Activated naive CD4-positive, alpha-beta T cell treated with anti-CD3 and anti-CD28 coated beads, Interleukin-2, amount 50 U/mL, for 72 hours (primary cell): ENCODE measurements at places on chromosomes 5 and 9.
A peak's percentile ranks its signal among the peaks of the same experiment; 100 is the strongest.

GRCh38 chr9:16601991-16602390, 268.5 kb downstream of the BNC2 start:
- no peak for DNase-seq

DNA sequence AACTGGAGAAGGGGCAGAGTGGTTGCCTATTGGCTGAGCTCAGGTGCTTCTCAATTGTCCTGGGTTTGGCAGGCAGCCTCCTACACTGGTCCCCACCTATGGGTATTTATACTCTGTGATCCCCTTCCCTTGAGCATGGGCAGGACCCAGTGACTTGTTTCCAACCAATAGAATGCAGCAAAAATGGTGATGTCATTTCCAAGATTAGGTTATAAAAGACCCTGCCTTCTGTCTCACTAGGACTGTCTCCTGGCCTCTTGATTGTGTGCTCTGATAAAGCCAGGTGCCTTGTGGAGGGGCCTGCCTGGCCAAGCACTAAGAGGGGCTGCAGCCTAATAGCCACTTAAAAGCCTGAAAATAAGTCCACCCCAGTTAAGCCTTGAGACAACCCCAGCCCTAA, 76.1 kb downstream of the MSX2 start:
- DNase-seq, result no peak

- no peak for DNase-seq
Measured at GRCh38 chr5:177486256-177486655, 11.1 kb downstream of the PDLIM7 start.

DNA sequence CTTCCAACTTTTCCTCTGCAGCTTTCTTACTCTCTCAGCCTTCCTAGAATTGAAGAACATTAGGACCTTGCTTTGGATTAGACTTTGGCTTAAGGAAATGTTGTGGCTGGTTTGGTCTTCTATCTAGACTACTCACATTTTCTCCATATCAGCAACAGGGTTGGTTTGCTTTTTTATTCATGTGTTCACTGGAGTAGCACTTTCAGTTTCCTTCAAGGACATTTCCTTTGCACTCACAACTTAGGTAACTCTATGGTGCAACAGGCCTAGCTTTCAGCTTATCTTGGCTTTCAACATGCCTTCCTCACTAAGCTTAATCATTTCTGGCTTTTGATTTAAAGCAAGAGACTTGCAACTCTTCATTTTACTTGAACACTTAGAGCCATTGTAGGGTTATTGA, 153.1 kb downstream of the CCDC192 start:
- no peak for DNase-seq

- DNase-seq, result no peak
Measured at GRCh38 chr9:72396247-72397091, 31.5 kb upstream of the ZFAND5 start.

- DNase-seq, result peak; percentile 69
Measured at GRCh38 chr9:114989600-114990410, 59.4 kb upstream of the TNFSF8 start.

DNA sequence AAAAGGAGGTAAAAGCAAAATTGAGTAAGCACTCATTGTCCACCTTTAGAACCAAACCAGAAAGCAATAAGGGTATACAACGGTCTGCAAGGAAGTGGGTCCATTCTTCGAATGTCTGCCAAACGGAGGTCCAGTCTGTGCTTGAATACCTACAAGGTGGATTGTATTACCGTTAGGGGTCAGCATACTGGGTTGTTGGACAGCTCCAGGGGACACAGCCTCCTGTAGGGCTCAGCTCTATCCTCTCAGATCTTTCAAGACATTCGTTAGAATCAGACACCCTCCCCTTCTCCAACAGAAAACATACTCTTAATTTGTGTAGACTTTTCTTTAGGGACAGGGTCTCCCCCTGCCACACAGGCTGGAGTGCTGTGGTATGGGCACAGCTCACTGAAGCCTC, 5.5 kb downstream of the ASTN2 start:
- DNase-seq, result no peak

DNA sequence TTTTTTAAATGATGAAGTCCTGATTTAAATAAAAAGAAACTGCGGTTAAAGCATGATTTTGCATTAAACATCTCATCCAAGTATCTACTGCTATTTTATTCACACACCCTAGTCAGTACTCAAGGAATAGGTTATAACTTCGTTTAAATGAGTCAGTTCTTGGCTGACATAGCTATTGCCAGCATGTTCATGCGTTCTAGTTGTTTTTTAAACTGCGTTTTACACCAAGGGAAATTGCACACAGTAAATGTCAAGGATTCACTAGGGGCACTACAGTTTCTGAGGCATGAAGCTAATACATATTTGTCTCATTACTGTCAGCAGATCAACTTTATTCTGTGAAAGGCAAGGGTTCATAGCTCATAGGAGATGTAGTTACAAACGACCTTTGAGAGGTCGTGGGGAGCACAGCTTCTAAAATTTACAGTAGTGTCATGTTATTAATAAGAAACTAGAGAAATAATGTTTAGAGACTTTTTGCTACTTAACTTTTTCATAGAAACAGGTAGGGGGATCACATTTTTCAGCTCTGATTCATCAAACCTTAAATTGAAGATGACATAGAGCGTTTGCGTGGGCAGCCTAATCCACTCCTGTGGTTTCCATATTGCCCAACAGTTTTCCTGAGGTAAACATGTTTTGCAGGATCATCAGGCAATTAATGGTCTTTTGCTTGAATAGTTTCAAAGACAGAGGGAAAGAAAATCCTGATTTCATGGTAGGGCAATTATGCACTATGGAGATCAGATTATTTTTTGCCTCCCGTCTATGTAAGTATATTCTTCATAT, 2222.7 kb upstream of the WWC1 start:
- no peak for DNase-seq

GRCh38 chr5:173517648-173518047, 98.8 kb downstream of the BOD1 start:
- DNase-seq, result no peak

DNA sequence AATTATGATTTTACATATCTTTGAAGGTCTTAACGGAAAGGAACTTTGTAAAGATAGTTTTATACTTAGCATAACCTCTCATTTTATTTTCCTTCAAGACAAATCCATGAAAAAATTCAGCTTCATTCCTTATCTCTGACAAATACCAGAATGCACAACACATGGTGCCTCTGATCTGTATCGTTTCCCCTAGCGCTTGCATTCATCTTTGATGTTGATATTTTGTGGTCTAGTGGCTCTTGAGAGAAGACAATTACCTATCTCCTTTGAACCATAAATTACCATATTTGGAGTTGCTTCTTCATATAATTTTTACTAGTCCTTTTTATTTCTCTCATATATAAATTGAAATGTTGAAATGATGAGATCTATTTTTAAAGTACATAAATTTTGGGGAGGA, 551.3 kb downstream of the PDE4D start:
- no peak for DNase-seq

DNA sequence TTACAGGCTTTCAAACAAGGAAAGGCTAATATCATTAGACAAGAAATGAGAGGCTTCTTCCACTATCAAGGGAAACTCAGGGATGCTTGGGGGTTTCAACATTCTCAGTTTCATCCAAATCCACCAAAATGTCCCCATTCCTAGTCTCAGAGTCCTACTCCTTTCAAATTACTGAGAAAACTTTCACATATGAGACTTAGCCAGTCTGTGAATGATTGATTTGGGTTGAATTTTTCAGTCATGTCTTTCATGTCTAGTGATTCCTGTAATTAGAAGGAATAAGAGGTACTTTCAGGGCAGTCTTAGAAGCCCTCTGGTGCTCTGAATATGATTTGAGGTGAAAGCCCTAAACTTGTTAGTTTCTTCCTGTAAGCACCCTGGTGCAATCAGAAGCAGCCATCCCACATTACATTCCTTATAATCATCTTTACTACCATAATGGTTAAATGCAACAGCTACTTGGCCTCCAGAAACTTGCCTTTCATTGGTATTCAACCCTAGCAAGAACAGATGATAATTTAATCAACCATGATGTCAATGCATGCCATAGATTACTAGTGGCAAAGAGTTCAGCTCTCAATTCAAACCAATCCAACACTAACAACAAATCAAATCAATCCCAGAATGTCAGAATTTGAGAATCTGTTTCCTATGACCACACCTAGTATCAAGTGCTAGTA, 50.7 kb upstream of the RIC1 start:
- no peak for DNase-seq
